ENCODE measurements at places on chromosomes 2 and 18.

DNA sequence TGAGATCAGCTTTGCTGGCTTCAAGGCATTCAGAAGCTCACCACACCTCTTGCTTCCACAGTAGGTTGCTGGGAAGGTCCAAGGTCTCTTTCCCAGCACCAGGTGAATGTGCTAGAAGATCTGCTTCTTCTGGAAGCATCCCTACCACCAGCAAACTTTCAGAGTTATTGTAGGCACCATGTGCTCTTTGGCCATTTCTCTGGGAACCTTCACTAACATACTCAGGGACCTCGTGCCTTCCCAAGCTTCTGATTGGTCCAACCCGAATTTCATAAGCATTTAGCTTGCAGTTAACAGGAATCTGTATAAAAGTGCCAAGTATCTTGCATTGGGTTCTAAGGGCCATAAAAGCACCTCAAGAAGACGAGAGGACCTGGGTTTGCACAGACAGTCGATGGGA lies 86.5 kb upstream of the ARL4C start:
- DNase-seq, result no peak

DNA sequence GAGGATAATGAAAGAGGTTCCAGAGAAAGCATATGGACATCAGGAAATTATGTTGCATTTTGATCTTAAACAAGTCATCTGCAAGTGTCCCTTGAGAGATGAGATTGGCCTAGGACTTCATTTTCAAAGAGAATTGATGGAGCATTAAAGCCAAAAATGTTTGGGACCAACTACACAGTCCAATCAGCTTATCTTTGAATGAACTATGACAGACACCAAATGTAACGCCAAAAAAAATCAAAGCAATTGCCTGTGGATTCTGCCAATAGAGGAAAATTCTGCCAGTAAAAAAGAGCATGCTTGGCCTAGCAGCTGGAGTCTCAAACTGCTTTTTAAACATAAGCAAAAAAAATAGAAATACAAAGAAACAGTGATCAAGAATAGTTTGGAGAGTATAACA lies 594.5 kb upstream of the CHAC2 start:
- DNase-seq, result no peak

GRCh38 chr2:143473820-143474219 lies 344.6 kb downstream of the ARHGAP15 start:
- no peak for DNase-seq

- no peak for DNase-seq
These were observed 62.0 kb downstream of the GYPC start for GRCh38 chr2:126717928-126718327.

DNA sequence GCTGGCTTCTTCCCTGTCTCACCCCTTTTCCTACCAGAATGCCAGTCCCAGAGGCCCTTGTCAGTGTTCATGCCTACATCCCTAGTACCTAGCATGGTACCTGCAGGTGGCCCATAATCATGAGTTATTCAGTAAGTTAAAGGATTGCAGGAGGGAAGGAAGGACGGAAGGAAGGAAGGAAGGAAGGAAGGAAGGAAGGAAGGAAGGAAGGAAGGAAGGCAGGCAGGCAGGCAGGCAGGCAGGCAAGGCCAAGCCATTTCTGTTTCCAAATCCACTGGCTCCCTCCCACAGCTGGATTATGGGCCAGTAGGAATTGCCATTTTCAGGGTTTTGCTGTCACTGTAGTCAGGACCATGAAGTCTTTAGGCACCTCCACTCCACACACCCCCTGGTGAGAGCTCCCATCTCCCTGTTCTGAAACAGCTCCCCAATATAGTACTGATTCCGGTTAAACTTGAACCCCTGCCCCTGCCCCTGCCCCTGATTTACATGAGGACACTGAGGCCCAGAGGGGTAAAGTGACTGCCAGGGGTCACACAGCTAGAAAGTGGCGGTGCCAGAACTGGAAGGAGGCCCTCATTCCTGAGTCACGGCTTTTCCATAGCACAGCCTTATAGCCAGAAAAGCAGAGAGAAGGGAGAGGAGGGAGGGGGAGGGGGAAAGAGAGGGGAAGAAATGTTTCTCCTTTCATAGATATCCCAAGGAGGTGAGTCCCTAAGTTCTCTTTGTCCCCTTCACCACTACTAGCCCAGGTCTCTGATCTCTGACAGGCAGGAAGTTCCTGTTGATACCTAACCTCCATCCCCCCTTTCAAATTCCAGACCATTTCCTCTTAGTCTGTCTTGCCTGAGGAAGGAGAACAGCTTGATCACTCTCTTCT lies 12.2 kb upstream of the TNS1 start:
- no peak for DNase-seq

- DNase-seq, result no peak
These were observed 20.7 kb downstream of the FOSL2 start for GRCh38 chr2:28413152-28413898.

DNA sequence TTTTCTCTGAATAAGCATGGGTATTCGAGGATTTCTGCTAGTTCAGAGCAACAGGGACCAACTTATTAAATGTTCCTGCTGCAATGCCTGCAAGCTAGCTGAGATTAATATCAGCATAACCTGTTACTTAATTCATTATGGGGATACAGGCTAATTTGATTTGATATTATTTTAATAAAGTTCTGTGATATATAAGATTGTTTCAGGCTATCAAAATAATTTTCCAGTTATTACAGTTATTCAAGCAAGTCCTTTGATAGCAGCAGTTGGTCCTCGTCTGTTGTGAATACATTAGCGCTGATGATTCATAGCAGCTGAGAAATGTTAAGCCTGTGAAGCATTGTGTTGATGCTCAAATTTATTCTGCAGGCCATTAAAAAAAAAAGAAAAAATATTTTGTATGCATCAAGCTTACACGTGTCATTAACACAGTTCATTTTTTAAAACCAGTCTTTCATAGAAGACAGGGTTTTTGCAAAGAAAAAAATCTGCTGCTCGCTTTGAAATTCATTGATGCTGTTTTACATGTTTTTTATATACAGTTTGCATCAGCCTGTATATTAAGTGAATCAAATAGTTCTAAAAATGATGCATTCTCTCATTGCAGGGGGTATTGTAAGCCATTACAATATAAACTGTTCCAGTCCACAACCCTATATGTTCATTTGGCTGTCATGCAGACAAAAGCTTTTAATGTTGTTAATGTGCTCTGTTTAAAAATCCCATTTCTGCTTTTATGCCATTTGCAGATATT lies 482.5 kb downstream of the BCL11A start:
- DNase-seq, result no peak
